ENCODE measurements at places on chromosomes 2 and 18.

DNA sequence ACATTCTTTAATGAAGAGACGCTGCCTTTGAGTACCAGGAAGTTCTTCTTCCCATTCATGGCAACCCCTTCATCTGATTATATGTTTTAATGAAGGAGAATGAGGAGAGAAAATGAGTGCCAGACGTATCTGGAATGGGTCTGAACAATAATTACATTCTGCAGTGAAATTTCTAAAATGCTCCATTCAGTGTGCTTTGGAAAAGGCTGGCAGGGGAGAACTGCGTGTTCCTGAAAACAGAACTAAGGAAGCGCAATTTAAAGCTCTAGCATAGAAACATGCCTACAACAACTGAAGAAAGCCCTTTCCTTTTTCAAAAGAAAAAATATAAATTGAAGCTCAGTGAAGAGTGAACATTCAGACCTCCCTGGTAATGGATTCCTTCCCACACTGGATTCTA, 58.8 kb downstream of the BOD1L2 start:
- no peak for DNase-seq

DNA sequence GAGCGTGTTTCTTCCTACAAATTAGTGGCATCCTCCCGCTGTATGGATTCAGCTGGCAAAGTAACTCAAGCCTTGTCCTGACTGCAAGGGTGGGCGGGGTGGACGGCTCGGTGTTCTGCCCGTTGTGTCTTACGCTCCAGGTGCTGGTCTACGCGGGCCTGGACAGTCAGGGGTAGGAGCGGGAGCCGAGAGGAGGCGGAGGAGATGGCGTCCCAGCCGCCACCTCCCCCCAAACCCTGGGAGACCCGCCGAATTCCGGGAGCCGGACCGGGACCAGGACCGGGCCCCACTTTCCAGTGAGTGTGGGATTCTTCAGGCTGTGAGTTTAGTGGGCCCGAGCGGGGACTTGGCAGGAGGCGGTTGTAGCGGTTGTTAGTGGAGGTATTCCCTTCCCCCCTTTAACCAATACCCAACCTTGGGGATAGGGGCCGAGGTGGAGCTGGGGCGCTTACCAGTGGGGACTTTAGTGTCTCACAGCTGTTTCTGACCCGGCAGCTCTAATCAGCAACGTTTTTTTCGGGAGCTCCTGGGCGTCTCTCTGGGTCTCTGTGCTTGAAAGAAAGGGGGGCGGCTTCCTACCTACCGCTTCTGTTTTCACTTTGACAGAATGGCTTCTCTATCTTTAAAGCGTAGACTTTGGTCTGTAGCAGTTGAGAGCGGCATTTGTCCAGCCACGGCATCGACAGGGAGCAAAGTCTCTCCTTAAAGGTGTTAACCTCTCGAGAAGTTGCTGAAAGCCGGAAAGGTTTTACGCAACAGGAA, at the start of the genes PEX13 and PUS10:
Gene PEX13, plus strand, starts transcription at position 165 of the 762 bp plus-strand sequence. Its CDS starts 40 bp downstream, at position 205.
Gene PUS10, minus strand, starts transcription at position 700 of the 762 bp plus-strand sequence. CDS start 6,365 bp downstream, outside the sequence.
- peak; percentile 82 for DNase-seq

- peak; percentile 56 for DNase-seq
These were observed 26.6 kb downstream of the CD28 start for GRCh38 chr2:203732953-203733510.

DNA sequence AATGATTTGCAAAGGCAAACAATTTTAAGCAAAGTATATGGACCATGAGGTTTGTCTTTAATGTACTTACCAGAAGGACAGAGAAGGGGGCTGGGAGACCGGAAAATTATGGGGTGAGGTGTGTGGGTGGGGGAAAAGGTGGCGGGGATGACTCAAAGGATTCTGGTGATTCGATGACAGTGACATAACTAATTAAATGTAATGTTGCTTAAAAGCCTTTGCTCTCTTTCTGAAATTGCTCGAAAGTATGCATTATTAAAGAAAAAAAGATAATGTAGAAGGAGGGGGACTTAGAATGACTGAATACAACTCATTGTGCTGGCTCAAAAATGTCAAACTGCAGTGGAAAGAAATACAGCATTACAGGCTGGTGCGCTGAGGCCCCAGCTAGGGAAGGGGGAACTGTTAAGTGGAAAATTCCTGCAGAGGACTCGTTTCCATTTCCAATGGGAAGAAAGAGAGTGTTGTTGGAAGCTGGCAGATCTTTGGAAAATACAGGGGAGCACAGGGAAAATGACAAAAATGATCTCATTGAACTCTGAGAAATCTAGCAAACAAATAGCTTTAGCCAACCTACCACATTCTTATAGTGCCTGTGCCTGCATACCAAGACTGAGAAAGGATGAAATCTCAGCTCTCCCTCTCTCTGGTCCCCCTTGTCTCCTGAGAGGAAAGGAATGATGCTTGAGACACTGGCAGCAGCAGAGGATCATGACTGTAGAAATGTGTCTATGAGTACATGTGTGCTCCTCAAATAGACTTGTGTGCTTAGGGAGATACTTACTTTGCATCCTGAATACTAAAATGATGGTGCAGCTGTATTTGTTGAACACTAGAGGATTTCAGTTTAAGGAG, 632.4 kb downstream of the NYAP2 start:
- DNase-seq = no peak

DNA sequence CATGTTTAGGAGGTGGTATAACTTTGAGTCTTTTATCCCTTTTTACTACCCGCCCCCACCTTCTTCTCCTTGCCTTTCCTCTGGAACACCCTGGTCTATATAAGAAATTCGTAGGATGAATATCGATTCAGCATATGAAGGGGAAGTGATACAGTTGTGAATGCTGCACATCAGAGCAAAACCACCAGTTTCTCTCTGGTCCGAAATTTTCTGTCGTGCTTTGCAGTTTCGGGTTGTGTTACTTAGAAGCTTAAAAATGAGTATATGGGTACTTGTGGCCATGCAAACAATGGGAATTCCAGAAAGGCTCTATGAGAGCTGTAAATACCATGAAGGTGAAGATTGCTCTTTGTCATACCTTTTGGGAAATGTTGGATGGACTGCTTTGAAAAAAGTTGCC, 60.6 kb downstream of the DAW1 start:
- no peak for DNase-seq

- no peak for DNase-seq
These were observed 11.8 kb upstream of the ZFP36L2 start for GRCh38 chr2:43238176-43238575.

- no peak for DNase-seq
These were observed 634 bp upstream of the MSGN1 start for GRCh38 chr2:17815468-17816184.

- no peak for DNase-seq
These were observed 69.6 kb upstream of the RAB6C start for GRCh38 chr2:129909651-129910418.

DNA sequence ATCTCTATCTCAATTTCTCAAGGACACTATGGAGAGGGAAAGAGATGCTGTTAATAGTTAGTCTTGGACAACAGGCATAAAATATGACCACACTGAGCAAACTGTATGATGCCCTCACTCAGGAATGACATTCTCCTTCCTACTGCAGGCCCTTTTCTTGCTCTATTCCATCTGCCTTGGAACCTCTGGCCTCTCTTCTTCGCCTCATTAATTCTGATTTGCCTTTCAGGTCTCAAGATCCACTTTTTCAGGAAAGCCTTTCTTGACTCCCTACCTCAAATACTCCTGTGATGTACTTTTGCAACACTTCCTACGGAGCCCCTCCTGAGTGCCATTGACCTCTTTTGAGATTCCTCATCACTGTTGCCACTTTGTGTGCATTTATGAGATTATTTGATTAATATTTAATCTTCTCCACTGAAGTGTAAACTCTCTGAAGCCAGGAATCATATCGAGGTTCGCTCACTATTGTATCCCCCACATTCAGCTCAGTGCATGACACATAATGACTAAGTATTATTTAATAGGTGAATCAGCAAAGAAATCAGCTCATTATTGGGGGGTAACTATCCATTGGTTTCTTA, 21.3 kb upstream of the SPP2 start:
- no peak for DNase-seq

DNA sequence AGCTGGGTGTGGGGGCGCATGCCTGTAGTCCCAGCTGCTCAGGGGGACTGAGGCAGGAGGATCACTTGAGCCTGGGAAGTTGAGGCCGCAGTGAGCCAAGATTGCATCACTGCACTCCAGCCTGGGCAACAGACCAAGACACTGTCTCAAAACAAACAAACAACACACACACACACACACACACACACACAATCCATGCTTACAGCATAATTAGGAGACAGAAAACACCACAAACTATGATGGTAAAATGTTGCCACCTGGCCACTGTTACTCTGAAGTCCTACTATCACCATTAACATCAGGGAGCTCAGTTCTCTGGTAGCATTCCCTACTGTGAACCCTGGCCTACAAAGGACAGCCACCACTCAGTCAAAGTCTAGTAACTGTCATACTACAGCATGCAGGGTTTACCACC, 18.3 kb downstream of the DNPEP start:
- no peak for DNase-seq

DNA sequence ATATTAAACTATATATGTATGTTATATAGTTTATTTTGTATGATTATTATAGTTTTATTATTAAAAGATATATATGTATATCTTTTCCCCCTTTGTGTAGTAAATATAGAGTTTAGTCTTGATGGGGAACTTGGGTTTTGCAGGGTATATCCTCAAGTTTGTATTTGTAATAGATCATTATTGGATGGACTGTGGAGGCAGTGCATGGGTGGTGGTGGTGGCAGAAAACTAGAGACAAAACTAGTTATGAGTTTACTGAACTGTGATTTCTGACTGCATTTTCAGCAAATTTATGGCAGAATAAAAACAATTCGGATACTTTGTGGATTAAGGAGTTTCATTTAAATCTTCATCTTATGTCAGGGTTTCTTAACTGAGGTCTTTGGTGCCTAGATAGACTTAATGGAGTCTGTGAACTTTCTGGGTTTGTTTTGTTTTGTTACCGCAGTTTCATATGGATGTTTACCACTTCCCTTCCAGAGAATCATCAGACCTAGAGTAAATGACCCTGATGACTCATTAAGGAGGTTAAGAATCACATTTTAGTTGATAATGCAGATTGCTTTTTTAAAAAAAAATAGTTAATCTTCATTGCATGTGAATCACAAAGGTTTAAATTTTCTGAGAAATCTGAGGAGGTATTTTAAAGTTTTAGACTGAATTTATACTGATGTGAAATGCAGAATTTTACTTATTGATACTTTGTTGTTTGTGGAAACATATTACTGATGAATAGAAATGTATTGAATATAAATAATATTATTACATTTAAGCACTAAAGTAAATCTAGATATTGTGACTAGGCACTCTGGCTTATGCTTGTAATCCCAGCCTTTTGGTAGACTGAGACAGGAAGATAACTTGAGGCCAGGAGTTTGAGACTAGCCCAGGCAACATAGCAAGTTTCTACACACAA, 14.5 kb downstream of the EPC2 start:
- no peak for DNase-seq

DNA sequence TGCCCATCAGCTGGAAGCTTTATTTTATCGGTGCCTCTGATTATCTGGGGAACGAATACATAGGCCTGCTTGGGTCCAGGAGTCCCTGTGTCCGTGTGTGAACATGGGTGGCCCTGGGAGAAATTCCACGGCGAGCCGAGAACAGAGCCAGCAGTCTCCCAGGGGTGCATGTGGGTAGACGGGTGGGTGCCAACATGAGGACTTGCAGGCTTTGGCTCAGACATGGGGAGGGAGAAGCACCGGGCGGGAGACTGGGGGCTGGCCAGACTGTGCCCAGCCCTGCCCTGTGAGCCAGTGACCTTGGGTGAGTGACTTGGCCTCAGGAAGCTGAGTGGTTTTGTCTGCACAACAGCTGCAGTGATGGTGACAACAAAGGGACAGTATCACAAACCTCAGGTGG, 44.2 kb upstream of the SALL3 start:
- no peak for DNase-seq

DNA sequence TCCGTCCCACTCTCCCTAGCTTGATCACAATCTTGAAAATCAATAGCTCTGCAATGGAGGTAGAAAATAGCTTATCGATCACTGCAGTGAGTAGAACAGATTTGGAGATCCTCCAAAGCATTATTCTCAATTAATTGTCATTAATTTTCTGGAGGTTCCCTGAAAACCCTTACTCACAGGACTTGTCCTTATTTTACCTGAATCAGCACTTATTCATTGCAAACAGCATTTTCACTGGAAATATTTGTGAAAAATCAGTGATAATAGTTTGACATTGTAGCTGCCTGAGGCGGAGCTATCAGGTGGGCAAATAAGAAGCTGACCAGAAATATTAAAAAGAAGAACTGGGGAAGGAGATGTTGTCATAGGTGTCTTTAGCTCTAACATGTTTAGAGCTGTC, 294.6 kb upstream of the ZSWIM2 start:
- no peak for DNase-seq

DNA sequence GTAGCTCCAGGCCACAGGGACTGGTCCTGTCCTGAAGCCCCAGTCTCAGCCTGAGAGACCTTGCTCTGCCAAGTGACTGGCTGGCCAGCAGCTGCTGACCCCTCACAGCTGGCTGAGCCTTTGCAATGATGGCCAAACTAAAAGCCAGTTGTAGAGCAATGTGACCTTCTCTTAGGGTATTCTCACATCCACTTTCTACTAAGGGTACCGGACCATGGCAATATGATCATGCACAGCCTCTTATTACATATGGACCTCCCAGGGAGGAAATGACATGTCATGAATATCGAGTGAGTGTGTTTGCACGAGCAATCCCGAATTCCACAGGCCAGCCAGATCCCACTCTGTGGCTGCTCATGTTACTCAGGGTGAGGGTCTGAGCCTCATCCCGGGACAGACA, 213.9 kb downstream of the VAPA start:
- DNase-seq = no peak

DNA sequence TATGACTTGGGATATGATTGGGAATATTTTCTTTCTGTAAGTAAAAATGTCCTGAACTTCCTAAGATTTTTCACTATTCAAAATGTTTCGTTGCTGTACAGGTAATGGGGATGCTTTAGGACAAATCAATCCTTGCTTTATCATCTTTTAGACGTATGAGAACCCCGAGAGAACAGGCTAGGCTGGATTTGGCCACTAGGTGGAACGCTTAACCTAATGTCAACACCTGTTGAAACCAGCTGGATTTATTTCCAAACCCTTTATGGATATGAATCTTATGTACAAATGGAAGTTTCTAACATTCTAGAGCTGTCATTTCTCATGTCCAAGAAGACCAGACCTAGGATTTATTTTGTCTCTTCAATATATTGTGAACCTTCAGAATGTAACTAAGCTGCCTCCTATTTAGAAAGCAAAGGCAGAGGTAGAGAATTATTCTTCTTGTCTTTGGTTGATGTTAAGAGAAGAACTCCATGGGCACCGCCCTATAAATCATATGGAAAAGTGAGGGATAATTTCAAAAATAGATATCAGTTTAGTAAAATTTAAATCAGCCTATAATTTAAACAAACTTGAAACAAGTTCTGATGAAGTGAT, 96.7 kb downstream of the PMAIP1 start:
- DNase-seq = peak; percentile 54

DNA sequence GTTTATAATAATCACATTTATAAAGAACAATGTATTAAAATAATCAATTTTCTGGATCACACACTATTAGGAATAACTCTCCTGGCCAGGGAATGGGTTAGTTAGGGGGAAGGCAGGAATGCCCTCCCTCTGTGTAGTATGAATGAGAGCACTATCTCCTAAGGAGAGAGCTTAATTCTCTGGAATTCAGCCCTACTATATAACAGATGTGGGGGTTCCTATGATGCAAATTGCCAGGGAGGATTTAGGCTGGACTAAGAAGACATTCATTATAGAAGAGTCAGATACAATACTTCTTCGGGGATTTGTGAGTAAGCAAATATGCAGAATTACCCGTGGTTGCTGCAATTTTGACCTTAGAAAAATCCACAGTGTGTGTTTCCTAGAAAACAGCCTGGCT, 250.1 kb upstream of the VRK2 start:
- no peak for DNase-seq

- DNase-seq = no peak
These were observed 303.3 kb downstream of the NUP35 start for GRCh38 chr2:183427558-183427957.

- DNase-seq = no peak
These were observed 67.3 kb downstream of the SNORC start for GRCh38 chr2:232937278-232937906.

Data from NCI-H524 (cell line).